ENCODE measurements at places on chromosomes 13 and 19.

- no peak for DNase-seq
These were observed 4.2 kb upstream of the CCNA1 start for GRCh38 chr13:36428086-36428485.

GRCh38 chr19:18931316-18932162 lies 9.5 kb downstream of the HOMER3 start:
- no peak for DNase-seq

- no peak for DNase-seq
These were observed 65.8 kb downstream of the GGACT start for GRCh38 chr13:100522618-100523309.

- DNase-seq, result no peak
These were observed 989 bp upstream of the SSC5D start for GRCh38 chr19:55486971-55487923.

DNA sequence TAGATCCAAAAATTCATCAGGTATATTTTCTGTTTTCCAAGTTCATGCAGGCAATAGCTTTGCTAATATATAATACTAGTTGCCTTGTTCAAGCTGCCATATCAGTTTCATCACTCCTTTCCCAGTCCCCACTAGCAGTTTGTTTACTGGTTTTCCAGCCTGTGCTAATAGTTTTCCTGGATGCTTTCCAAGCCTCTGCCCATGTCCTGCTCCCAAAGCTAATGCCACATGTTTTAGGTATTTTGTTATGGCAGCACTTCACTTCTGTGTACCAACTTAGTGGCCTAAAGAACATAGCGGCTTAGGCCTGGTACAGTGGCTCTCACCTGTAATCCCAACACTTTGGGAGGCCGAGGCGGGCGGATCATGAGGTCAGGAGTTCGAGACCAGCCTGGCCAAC lies 28.1 kb upstream of the ZNF527 start:
- DNase-seq, result no peak

DNA sequence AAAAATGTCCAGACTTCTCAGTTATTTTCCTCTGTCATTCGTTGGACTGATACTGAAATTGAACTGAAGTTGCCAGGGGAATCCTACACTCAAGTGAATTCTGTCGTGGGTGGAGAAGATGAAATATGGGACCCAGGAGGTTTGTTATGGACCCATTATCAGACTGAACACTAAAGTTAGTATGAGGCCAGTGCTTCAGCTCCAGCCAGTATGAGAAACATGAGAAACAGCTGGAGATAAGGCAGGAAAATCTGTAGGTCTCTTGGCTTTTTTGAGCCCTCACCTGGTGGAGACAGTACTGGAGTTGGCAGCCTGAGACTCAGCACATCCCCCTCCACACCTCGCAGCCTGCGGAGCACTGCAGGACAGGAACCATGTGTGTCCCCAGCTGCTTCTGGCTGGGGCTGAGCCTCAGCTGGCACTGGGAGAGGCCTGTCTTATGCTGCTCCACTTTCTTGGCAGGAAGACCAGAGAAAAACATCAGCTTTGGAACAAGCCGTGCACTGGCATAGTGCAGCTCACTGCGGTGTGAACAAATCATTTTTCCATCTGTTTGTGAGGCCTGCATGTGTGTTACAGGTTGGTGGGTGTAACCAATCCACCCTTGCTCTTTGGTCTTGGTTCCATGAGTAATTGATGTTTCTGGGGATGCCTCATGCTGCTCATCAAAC lies 641.0 kb downstream of the FGF9 start:
- DNase-seq, result no peak

GRCh38 chr13:98295371-98295770 lies 118.3 kb upstream of the RNF113B start:
- no peak for DNase-seq

GRCh38 chr19:4365791-4366665 lies 22.7 kb downstream of the MPND start:
- DNase-seq, result no peak

DNA sequence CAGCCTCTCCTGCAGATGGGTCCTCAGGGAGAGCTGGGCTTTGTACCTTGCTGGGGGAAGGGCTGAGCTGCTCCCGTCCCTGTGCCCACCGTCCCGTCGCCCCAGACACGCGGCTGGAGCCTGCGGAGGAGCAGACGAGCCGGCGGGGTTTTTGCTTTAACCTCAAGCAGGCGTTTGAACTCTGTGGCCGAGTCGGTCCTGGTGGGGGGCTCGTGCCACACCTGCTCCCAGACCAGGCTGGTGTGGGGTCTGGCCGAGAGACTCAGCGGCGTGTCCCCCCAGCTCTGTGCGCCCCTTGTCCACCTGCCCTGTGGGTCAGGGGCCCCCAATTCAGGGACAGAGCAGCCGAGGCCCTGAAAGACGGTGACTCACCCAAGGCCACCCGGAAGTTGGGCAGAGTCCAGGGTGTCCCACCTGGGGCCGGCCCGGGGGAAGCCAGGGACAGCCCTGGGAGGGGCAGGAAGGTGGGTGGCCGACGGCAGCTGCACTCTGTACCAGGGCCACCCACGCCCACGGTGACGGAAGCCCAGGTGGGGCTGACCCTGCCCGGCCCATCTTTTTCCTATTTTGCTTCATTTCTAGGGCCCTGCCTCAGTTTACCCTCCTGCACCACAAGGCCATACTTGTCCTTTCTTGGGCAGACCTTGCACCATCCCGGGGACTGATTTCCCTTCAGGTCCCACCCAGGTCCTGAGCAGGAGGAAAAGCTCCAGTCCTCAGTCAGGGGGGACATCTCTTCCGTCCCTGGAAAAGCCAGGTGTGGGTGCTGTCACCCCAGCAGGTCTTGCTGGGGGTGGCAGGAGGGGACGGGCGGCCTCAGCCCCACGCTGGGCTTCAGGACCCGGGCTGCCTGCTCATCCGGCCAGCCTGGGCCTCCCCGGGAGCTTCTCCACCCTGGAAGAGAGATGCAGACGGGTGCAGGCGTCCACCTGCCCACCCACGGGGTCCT lies 5.3 kb downstream of the EFNA2 start:
- DNase-seq, result no peak

GRCh38 chr19:36573895-36574720 lies 1.0 kb upstream of the ZNF529 start:
- no peak for DNase-seq

DNA sequence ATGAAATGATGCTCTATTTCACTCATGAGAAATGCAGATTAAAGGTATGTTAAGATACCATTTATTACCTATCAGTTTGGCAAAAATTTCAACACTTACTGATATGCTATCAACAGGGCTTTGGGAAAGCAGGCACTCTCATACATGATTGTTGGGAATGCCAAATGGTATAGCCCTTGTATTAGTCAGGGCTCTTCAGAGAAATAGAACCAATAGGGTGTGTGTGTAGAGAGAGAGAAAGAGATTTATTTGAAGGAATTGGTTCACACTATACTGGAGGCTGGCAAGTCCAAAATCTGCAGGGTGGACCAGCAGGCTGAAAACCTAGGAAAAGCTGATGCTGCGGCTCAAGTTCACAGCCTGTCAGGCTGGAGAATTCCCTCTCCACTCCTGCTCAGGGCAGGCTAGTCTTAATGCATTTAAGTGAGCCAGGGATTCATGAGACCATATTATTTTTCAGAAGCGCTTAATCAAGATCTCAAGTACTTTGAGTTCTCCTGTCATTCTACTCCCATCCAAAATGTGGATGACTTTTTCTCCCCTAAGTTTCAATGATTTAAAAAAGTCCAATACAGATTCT lies 72.4 kb downstream of the NHLRC3 start:
- no peak for DNase-seq

- no peak for DNase-seq
These were observed 14.8 kb upstream of the MEIS3 start for GRCh38 chr19:47434088-47434487.

GRCh38 chr13:85657942-85658341 lies 141.3 kb downstream of the SLITRK6 start:
- DNase-seq, result no peak

GRCh38 chr13:53759016-53759415 lies 730.4 kb downstream of the OLFM4 start:
- no peak for DNase-seq

DNA sequence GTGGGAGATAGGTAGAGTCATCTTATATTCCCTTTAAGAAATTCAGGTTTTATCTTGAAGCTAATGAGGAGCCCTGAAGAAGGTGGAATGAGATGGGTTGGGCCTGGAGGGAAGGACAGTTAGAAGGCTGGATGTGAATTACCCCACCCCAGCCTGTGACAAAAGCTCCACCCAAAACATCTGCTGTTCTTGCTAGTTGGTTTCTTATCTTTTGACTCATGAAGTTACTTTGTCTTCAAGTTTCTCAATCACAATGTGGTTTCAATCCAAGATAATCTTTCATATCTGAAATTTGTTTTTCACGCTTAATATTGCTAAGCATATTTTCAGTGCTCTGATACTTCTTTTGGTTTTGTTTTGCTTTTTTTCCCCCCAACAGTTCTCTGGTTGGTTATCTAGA lies 38.3 kb upstream of the HMGB1 start:
- DNase-seq, result no peak

DNA sequence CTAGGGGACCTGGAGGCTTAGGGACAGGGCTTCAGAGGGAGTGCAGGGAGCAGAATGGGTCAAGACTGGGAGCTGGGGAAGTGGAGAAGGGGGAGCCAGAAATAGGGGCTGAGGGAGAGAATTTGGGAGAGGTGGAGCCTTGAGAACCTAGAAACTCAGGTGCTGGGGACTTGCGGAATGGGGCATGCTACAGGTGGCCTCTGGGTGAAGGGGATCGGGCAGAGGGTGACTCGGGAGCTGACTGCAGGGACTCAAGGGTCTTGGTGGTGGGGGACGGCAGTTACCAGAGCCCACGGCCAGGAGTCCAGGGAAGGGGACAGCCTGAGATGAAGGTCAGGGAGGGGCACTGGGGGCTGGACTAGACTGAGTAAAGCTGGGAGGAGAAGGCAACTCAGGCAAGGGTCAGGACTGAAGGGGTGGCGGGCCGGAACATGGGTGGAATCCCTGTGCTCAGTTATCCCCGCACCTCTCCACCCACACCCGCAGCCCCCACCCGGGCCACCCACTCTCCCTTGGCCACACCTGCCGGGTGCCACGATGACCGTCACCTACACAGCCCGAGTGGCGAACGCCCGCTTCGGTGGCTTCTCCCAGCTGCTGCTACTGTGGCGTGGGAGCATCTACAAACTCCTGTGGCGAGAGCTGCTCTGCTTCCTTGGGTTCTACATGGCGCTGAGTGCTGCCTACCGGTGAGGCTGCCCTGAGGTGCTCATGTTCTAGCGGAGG lies 628 bp downstream of the BEST2 start:
- no peak for DNase-seq

DNA sequence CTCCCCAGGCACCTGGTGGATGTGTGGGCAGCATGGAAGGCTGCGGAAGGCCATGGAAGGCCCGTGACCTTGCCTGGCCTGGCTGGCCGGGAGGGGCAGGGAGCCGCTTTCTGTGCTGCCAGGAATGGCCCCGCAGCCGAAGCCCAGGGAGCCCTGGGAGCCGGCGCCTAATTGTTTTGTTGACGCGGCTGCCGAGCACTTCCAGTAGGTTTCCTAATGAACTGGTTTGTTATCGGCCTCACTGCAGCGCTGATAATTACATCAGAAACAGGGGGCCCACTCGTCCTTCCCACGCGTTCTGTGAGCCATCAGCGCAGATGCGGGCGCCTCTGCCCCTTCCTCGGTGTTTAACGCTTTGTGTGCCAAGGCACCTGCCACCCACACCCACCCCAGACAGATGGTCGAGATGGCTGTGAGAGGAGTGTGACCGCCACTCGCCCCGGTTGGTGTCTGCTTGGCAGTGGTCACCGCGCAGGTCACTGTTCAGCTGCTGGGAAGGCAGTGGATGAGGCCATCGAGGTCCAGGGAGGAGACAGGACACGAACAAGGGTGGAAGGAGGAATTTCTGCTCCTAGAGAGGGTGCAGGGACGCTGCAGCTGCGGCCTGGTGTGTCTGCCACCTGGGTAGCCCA lies 124.5 kb downstream of the KDM4B start:
- no peak for DNase-seq

DNA sequence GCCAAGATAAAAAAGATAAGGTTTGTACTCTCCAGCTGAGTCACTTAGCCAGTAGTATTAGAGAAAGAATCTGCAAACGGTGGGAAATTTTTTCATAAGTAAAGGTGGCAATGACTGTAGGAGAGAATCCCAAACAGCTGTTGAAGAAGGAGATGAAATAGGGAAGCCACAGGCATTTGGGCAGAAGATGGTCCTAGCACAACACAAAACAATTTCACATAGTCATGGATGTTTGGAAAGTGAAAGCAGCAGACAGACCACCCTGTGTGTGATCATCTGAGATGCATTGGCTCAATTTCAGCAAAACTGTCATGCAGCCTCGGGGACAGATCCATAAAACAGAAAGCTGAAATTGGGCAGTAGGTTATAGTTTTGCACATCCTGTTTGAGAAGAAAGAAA lies 2832.4 kb downstream of the PCDH9 start:
- no peak for DNase-seq

GRCh38 chr19:14250870-14251269 lies 44.9 kb upstream of the ADGRL1 start:
- no peak for DNase-seq

DNA sequence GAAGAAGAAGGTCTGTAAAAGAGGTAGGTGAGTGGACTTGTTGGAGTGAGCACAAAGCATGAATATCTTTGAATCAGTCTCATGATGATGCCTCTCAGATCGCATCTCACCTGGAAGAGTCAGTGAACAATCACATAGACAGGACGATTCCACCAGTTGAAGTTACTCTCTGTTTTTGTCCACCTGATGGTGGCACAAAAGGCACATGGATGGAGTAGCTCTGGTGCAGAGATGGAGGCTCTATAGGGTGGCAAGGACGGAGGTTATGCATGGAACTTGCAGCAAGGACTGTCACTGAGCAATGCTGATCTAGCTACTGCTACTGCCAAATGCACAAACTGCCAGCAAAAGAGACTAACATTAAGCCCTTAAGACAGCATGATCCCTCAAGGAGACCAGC lies 10.3 kb upstream of the MYCBP2 start:
- DNase-seq, result no peak

- no peak for DNase-seq
These were observed 20.7 kb downstream of the PIP5K1C start for GRCh38 chr19:3679581-3679980.

DNA sequence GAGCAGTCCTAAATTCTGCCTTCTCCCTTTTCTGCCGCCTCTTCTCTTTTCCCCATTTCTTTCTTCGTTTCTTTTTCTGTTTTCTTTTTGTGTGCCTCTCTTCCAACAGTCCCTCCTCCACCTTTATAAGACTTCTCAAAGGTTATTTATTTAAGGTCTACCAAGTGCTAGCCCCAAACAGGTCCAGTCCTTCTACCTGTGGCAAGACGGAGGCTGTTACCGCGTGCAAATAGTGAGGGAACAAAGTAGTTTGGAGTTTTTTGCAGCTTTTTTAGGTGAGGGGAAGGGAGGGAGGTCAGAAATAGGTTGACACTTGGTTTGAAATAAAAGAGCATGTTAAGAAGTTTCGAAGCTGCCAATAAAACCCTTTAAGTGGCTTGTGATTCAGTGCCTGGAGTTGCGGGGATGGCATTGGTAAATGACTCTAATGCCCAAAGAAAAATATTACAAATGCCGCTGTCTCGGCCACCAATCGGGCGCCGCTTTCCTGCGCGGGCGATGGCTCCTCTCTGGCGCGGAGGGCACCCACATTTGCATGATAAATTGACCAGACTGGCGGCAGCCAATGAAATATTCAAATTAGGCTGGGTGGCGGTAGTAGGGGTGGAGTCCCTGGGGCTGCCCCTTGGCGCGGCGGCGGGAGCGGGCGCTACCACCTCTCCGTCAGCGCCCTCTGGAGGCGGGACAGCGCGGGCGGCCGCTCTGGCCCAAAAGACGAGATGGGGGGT lies 7.5 kb upstream of the TSHZ3 start:
- DNase-seq, result no peak

GRCh38 chr19:41808663-41809566 lies 12.5 kb downstream of the CEACAM3 start:
- no peak for DNase-seq
